ENCODE measurements at places on chromosomes 6 and 20.

DNA sequence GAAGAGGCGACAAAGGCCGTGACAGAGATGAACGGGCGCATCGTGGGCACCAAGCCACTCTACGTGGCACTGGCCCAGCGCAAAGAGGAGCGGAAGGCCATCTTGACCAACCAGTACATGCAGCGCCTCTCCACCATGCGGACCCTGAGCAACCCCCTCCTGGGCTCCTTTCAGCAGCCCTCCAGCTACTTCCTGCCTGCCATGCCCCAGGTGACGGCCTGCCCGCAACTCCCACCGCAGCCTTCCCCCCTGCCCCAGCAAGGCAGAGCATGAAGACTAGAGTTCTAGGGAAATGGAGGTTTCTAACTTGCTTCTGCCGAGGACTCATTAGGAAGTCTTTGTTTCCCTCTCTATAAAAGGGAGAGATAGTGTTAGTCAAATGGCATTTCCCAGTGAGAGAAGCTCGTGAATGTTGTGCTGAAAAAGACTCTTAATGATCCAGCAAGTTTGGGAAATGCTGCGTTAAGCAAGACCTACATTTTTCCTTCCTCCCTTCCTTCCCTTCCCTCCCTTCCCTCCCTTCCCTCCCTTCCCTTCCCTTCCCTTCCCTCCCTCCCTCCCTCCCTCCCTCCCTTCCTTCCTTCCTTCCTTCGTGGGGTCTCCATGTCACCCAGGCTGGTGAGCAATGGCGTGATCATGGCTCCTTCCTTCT, 20.8 kb downstream of the PABPC1L start:
- DNase-seq = no peak

GRCh38 chr20:56835829-56836550, 206.9 kb downstream of the TFAP2C start:
- no peak for DNase-seq

DNA sequence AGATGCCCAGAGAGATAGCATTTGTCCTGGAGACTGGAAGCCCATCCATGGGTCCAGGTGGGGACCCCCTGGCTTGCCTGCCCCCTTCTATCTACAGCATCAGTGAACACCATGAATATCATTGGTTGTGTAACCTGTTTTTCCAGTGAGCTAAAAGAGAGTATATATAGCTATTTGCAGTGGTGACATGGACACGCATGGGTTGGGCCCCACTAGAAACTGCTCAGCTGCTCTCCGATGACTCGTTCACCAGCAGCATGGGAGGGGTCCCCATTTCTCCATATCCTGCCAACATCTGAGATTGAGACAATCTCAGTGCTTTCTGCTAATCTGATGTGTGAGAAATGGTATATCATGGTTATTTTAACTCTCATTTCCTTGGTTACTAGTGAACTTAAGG, 4.0 kb upstream of the ZC3H12D start:
- no peak for DNase-seq

- DNase-seq = no peak
Measured at GRCh38 chr6:57342148-57342669, 24.8 kb downstream of the PRIM2 start.

DNA sequence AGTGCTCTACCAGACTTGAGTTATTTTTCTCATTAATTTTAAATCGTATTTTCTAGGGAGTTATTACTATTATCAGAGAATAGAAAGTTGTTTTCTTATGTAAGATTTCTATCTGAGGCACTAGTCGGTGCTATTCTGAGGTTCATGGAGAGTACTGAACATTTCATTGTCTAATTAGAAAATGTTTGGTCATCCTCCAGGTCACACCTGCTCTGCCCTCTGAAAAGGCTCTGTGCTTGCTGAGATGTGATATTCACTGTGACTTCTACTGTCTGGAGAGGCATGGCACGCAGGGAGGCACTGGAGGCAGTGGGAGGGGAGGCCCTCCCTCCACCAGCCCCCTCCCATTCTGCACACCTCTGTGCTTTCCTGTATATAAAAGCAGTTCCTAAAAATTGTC, 3.0 kb downstream of the SYNDIG1 start:
- DNase-seq = no peak

DNA sequence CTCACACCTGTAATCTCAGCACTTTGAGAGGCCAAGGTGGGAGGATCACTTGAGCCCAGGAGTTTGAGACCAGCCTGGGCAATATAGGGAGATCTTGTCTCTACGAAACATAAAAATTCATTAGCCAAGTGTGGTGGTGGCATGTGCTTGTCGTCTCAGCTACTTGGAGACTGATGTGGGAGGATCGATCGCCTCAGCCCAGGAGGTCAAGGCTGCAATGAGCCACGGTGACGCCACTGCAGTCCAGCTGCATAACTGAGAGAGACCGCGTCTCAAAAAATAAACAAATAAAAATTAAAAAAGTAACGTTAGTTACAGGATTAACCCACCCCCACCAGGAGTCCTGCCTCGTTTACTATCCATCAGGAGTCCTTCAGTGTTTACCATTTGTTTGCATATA, 345.1 kb downstream of the BTBD3 start:
- DNase-seq = no peak

DNA sequence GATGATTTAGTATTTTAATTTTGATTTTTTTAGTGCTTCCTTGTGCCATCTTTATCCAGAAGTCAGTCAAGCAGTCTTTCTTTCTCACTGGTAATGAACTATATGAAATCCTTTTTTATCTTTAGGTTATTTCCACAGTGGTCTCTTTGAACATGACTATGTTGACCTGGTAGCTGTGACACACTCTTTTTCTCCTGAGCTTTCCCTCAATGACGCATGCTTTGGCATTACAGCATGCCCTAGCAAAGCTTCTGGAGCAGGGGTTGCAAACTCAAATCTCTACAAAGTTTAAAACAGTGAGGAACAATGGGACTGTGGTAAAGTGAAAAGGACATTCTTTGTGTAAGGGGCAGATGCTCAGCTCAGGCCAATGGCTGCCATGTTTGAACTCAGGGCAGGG, 4.5 kb upstream of the PLAGL1 start:
- DNase-seq = no peak

GRCh38 chr6:109182578-109182977, 87.3 kb downstream of the CEP57L1 start:
- no peak for DNase-seq

- no peak for DNase-seq
Measured at GRCh38 chr6:41093729-41094128, 21.0 kb downstream of the NFYA start.

DNA sequence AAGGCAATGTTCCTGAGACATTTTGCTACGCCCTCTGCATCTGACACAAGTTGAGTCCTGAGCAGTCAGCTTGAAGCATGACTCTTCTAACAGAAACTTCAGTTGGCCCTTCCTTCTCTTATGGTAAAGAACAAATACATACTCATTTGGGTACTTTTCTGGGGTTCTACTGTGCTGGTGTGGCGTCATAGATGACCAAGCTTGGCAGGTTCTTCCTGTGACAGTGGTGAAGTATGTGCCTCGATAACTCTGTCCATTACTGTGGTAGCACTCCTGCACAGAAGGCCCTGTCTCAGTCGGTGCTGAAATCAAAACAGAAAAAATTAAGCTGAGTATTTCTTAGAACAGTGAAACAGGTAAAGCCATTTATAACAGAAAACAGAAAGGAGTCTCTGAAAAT, 152.5 kb downstream of the SLC22A3 start:
- no peak for DNase-seq

DNA sequence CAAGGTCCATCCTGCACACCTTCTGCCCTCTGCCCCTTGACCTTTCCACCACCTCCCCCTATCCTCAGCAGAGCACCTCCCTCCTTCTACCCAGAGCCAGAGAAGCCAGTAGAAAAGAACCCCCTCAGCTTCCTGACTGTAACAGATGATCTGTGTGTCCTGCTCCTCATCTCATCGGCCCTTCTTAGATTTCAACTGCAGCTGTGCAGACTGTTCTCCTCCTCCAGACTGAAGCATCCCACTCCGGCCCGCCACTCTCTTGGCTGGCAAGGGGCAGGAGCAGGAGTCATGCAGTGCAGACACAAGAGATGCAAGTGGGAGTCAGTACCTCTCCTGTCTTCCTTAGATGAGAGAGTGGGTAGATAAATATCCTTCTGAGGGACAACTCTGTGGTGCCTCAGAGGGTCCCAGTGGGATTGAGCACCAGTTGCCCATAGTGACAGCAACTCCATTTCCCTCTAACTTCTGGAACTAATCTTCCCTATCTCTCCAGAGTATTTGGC, 163.5 kb upstream of the MLN start:
- no peak for DNase-seq

GRCh38 chr6:49634836-49635218, 1.8 kb downstream of the RHAG start:
- no peak for DNase-seq

- no peak for DNase-seq
Measured at GRCh38 chr20:45059022-45059728, 41.8 kb downstream of the KCNS1 start.

- no peak for DNase-seq
Measured at GRCh38 chr20:50850721-50851286, 55.9 kb downstream of the BCAS4 start.

DNA sequence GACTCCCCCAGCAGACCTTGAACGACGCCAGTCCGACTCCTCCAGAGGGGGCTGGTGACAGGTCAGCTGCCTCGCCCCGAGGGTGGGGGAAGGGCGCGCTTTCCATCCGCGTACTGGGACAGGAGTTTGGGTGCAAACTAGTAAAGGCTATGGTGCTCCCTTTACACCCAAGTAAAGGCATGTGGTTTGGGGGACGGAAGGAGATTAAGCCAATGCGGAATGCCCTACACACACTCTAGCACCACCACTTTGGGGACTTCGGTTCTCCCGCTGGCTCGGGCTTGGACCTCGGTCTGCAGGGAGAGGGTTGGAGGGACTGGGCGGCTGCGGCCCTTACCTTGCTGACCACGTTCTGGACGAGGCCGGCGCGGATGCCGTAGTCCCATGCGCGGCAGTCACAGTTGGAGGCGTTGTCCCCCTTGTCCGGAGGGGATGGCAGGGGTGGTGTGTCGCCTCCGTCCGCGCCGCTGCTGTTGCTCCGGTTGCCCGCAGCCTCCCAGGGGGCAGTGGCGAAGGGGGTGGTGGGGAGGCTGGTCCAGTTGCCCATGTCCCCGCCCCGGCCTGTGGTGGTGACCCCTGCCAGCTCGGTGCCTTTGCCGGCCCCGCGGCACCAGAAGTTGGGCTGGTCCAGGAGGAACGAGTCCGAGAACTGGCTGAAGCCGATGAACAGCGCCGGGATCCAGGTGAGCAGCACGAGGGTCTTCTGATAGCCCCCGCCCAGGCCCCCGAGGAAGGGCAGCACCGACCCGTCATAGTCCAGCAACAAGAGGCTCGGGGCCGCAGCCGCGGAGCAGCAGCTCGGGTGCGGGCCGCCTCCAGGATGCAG, 1.1 kb downstream of the SLC22A23 start:
- DNase-seq = no peak

DNA sequence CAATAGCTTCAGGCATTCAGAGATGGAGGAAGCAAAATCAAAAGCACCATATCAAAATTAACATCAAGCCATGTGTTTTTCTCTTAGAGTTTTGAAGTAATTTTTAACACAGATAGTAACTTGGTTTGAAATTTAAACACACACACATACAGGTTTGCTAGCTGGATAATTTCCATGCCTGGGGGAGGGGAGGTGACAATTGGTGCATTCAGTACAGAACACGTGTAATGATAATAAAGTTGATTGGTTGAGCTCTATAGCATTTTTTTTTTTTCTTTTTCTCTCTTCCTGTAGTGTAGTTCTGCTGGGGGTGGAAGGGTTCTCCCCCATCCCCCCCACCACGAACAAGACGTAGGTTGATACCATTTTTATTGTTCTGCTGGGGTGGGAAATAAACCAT, 564.8 kb downstream of the LMBRD1 start:
- no peak for DNase-seq

GRCh38 chr6:33716379-33716778, 4.9 kb upstream of the UQCC2 start:
- DNase-seq = no peak

DNA sequence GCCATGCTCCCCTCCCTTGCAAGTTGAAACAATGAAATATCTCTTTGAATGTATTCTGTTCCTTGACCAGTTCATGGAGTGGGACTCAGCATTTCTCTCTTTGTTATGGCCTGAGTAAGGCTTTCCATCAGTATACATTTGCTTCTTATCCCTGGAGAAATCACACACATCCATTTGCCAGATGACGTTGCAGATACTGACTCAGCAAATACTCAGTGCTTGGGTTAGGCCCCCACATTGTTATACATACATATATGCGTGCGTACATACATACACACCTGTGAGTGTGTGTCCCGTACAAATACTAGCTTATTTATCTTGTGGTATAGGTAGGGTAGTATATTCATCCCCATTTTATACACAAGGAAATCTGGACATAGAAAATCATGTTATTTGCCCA, 72.4 kb downstream of the PLG start:
- no peak for DNase-seq

- no peak for DNase-seq
Measured at GRCh38 chr6:154520280-154520679, 9.8 kb upstream of the CNKSR3 start.

DNA sequence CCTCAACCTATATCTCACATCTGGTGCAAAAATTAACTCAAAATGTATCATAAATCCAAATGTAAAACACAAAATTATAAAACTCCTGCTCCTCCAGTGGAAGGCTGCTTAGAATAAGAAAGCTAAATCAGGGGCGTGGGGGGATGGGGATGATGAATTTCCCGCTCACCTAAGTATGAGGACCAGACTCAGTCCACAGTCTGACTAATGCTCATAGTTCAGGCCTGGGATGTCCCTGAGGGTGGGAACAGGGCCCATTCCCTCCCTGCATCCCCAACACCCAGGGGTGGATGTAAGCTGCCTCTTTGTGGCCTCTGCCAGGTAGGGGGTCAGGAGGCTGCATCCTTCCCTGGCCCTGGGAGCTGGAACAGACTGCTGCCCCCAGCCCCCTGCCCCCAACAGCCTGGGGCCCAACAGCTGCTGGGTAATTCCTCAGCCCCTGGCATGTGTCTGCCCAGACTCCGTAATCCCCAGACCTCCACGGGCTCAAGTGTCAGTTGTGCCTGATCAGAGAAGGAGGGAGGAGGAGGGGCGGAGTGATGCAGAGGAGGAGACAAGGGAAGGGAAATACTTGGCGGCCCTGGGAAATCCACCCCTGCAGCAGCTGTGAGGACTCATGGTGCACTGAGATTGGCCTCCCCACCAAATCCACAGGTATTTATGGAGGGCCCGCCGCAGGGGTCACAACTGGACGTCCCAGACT, 224.5 kb downstream of the PREX1 start:
- no peak for DNase-seq
